ENCODE measurements at places on chromosomes 7 and 10. TPM values are rescaled to one million over a fixed set of nuclear protein-coding genes. Genes with fewer than 3 reads are reported as not detected.

PTPRE gene
- total RNA-seq, result 4.0 TPM

DYNC1I1 gene
- total RNA-seq, result not detected

CLRN3 gene
- not detected for total RNA-seq

PNLIP gene
- total RNA-seq, result not detected

TAS2R3 gene
- not detected for total RNA-seq

GDI2 gene
- total RNA-seq, result 207 TPM

RSPH10B gene
- total RNA-seq, result not detected

PIP gene
- 0.71 TPM for total RNA-seq

HOXA6 gene
- 1.9 TPM for total RNA-seq

FAS gene
- 31.9 TPM for total RNA-seq

PRKAR2B gene
- total RNA-seq, result 2.9 TPM

ZNF862 gene
- total RNA-seq, result 3.4 TPM

TSPAN15 gene
- total RNA-seq, result 106 TPM

RBM20 gene
- 2.1 TPM for total RNA-seq

NSMCE4A gene
- 63.7 TPM for total RNA-seq

GPR22 gene
- total RNA-seq, result not detected

MRLN gene
- not detected for total RNA-seq

CPN1 gene
- total RNA-seq, result 0.28 TPM

STMP1 gene
- total RNA-seq, result 37.3 TPM

TMEM236 gene
- total RNA-seq, result 0.09 TPM

DRGX gene
- total RNA-seq, result not detected

ZNF716 gene
- not detected for total RNA-seq

FAM13C gene
- not detected for total RNA-seq

PHKG1 gene
- total RNA-seq, result 0.52 TPM

MUC12 gene
- 16.2 TPM for total RNA-seq

CTTNBP2 gene
- 0.61 TPM for total RNA-seq

ANKRD61 gene
- 0.22 TPM for total RNA-seq

CARD11 gene
- 1.3 TPM for total RNA-seq

LBX1 gene
- total RNA-seq, result not detected

CHCHD3 gene
- total RNA-seq, result 80.7 TPM

NPFFR1 gene
- not detected for total RNA-seq

SORCS1 gene
- total RNA-seq, result not detected

TMEM209 gene
- 16.9 TPM for total RNA-seq

HNRNPH3 gene
- 245 TPM for total RNA-seq

LAMB1 gene
- total RNA-seq, result 107 TPM

SH2D4B gene
- total RNA-seq, result not detected

SH2B2 gene
- total RNA-seq, result 4.6 TPM

THAP5 gene
- total RNA-seq, result 18.0 TPM

CAMK1D gene
- total RNA-seq, result 7.4 TPM

EGR2 gene
- total RNA-seq, result 0.26 TPM

SPDYE9 gene
- total RNA-seq, result not detected

C10orf90 gene
- 2.7 TPM for total RNA-seq

MSS51 gene
- 0.62 TPM for total RNA-seq

TRUB1 gene
- total RNA-seq, result 15.9 TPM

GRM3 gene
- not detected for total RNA-seq

SMKR1 gene
- 10.0 TPM for total RNA-seq

COL17A1 gene
- total RNA-seq, result 1.9 TPM

SFTPA1 gene
- total RNA-seq, result not detected

WNT8B gene
- not detected for total RNA-seq

KLLN gene
- 0.43 TPM for total RNA-seq

TMEM140 gene
- total RNA-seq, result 0.97 TPM

CLEC5A gene
- total RNA-seq, result not detected

MKX gene
- total RNA-seq, result not detected

SPAM1 gene
- total RNA-seq, result not detected

MTURN gene
- total RNA-seq, result 6.1 TPM
